NCI-H1092 treated with DMSO at 0.1 percent for 48 hours (cell line): ENCODE measurements at places on chromosomes 12 and 14.

- DNase-seq, result no peak
Measured at GRCh38 chr12:15919418-15919817, 8.3 kb downstream of the DERA start.

GRCh38 chr14:104105822-104106470 is 20.4 kb downstream of the ASPG start:
- no peak for DNase-seq

- no peak for DNase-seq
Measured at GRCh38 chr12:12818701-12819100, 5.6 kb downstream of the DDX47 start.

DNA sequence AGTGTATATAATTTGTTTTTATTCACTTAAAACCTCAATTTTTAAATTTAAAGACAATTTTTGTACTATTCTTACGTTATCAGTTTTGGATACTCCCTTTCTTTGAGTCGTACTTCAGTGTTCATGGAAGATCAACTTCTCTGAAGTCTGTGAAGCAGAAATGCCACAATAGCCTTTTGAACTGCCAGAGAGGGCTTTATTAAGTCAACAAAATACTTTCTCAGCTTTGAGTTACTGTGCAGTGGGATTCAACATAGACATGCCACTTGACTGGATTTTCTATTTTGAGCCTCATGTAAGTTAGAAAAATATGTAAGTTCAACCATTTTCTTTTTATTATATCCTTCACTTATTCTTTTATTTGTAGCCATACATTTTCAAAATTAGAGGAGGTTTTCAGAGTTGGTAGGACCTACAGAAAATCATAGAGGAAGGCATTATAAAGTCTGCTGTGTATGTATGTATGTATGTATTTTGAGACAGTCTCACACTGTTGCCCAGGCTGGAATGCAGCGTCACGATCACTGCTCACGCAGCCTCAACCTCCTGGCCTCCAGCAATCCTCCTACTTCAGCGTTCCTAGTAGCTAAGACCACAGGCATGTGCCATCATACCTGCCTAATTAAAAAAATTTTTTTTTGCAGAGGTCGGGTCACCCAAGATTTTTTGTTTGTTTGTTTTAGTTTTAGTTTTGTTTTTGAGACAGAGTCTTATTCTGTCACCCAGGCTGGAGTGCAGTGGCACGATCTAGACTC is 31.3 kb upstream of the BCAT1 start:
- DNase-seq, result no peak

- DNase-seq, result peak; percentile 23
Measured at GRCh38 chr14:23365732-23366425, 907 bp upstream of the EFS start.

DNA sequence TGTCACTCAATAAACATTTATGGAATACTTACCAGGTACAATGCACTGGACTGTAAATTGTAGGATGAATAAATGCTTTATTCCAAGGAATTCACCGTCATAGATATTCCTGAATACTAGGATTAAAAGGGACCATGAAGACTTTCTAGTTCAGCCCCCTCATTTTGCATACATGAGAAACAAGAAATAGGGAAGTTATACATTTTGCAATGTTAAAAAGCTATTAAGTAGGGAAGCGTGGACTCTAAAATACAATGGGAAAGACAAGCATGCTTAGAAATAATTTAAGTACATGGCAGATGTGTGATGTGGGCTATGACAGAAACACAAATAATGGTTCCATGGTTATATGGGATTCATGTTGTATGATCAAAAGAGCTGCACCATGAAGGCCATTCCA is 89.4 kb upstream of the SYT10 start:
- no peak for DNase-seq

GRCh38 chr12:6970096-6970527 is 352 bp downstream of the PHB2 start:
- DNase-seq, result no peak

DNA sequence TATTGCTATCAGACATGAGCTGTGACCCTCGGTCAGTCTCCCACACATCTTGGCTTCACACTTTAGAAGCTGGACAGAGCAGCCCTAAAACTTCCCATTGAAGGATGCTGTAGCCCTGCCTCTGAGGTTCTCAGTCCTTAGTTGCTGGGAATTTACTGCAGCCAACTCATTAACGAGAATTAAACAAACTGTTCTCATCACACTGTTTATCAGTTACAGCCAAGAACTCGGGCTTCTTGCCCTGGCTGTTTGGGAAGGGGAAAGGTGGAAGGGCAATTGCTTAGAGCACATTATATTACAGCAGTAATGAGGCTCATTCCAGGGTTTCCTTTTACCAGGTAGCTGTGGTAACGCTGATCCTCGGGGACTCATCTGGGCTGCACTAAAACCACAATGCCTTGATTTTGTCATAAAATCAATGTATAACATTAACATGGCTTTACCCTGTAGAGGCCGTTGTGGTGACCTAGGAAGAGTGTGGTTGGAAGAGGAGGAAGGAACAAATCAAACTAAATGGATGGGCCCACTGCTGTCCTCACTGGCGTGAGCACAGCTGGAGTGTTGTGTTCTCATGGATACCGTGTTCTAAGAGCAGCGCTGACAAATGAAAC is 87.1 kb downstream of the GPR135 start:
- DNase-seq, result no peak

DNA sequence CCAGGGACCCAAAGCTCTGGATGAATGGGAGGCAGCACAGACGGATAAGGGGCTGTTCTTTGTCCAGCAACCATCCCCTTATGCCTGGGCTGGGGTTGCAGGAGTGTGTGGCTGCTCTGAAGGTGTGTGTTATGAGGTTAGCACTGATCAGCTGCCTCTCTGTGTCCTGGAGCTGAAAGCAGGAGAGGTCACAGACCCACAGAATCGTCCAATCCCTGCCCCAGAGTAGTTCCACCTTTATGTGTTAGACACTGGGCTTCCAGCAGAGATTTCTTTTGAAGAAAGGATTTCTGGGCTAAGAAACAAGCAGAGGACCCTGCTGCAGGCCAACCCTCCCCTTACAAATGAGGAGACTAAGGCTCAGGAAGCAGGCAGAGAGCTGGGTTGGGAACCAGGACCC is 62.4 kb downstream of the ARL6IP4 start:
- DNase-seq, result no peak

DNA sequence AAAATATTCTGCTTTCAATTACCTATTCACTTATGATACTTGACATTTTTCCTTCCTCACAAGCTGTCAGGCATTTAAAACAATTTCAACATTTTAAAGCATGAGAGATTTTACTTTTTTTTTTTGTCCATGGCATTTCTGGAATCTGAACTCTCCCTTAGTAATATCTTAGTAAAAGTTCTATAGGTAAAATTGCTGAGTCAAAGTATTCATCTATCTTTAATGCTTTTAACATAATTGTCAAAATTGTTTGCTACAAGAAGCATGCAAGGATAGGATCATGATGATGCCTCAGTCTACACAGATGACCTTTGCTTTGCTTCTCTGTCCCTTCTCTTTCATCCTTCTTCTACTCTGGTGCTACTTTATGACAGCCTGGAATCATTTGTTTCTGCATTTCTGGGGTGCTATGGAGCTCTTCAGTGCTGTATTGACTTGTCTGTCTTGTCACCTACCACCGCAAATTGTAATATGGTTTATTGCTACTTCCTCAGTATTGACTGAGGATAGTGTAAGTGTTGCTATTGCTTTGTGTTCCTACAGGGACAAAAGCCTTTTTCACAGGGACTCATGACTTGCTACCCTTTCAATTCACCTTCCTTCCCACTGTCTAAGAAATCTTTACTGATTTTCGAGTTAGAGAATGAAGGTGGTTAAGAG is 589.8 kb upstream of the ATP2B1 start:
- no peak for DNase-seq
